Activated CD4-positive, alpha-beta T cell treated with anti-CD3 and anti-CD28 coated beads, Interleukin-2, amount 50 U/mL, for 48 hours (primary cell): ENCODE measurements at places on chromosomes 7 and 10.

DNA sequence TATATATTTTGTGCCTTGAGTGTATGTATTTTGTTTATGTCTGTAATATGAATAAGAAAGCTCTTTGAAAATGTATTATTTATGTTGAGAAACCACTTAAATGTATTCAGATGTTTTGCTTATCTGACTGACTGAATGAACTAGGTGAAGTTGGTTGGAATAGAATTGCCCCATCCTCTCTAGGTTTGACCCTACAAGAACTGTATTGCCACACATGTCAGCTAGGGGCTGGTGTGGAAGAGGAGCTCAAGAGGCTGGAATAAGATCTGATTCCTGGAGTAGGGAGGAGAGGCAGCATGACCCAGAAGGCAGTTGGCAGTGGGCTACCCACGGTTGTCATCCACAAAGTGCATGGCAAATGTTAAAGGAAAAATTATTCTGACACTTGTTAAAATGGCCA, 9.1 kb downstream of the SSMEM1 start:
- no peak for DNase-seq

DNA sequence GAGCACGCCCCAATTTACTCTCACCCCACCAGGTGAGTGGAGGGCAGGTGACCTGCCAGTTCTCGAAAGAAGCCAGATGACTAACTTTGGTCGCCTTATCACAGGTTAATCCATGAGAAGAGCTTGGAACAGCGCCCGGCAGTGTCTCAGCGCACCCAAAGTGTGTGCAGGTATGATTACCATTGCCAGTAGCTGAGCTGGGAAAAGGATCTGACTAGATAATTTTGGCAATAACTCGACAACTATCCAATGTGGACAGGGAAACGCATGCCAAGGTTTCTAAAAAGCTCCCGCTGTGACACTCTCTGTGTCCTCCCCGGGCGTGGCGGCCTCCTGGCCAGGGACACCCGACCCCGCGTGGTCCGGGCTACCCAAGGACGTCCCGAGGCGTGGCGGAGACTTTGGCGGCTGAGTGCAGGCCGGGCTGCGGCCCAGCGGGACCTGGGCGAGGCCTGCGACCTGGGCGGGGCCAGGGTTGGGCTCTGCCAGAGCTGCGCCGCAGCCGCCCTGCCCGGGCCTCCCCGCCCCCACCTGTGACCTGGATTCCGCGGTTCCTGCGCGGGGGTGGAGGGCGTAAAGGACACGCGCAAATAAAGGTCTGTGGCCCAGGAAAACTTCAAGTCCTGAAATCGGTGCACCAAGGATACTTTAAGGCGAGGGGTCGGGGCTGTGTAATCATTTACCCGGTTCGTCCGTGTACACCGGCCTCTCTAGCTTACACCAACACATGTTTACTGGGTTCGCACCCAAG, 13.7 kb upstream of the WAPL start:
- peak; percentile 49 for DNase-seq

GRCh38 chr7:143391462-143392404, 10.6 kb downstream of the ZYX start:
- no peak for DNase-seq

DNA sequence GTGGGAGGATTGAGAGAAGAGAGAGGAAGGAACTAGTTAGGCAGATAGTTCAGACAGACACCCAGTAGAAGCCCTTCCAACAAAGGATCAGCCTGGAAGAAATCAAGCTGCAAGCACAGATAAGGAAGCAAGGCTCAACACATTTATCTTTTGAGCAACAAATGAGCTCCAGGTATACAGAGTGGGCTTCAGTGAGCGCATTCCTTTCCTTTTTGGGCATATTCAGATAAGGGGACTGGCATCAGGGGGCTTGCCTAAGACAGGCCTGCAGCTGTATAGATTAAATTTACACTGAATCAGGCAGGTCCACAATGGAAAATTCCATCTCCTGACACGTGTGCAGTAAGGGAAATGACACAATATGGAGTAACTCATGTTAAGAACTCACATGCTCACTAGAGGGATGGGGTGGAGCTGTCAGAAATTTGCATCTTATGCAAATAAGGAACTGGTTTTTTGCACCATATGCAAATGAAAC, 147.2 kb downstream of the AKR1D1 start:
- DNase-seq: no peak

DNA sequence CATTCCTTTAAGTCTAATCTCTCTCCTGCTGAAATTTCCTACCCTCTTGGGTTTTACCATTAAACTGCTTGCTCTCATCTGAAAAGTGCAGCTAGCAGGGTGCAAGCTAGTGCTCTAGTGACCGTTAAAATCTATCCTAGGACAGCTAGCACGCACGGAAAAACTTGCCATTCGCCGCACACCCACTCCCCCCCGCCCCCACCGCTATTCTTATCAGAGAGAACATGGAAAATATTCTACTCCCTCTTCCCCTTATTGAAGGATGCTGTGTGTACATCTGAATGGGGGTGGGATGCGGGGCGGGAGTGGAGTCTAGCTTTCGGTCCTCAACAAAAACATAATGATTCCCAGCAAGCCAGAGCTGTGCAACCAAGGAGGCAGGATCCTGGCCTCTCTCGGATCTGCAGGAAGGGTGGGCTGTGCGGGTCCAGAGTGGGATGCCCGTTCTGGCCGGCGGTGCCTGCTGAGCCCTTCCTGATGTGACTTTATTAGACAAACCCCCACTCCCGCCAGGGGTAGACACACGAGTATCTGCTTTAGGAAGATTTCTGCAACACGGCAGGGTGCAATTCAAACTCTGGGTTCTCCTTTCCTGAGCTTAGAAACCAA, 1.1 kb upstream of the ADRA2A start:
- DNase-seq: no peak

DNA sequence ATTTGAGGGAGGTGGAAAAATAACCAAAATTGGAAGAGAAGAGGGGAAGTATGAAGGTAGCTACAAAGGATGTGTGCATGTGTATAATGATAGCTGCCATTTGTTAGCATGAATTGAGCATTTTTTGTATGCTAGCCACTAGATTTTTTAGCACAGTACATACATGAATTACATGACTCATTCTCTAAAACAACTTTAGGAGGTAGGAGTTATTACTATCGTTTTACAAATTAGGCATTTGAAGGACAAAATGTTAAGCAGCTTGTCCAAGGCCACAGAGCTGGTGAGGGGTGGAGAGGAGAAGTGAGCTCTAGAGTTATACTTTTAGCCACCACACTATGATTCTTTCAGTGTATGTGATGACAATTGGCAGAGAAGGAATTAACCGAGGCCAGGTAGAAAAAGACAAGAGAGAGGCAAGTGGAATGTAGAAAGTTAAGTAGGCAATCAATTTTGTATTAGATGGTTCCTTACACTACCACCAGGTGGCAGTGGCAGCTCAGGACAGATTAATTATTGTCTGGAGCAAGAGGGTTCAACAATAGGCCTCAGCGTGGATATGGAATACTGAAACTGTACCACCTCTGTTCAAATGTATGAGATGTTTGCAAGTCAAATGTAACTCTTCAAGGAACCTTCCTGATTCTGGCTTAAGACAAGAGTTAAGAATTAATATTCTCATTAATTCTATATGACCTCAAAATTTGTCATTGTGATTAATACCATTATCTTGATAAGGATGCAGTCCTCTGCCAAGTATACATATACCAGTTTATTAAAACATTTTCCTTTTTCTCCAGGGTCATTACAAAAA, 128.0 kb downstream of the MBL2 start:
- DNase-seq: peak; percentile 1

DNA sequence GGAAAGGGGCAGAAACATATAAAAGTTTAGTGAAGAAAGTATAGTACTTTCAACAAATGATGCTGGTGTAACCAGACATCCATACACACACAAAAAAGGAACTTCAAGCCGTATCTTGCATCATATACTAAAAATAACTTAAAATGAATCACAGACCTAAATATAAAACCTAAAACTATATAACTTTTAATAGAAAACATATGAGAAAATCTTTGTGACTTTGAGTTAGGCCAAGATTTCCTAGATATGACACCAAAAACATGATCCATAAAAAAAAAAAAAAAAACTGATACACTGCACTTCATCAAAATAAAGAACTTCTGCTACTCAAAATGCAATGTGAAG, 40.9 kb downstream of the NUDCD3 start:
- no peak for DNase-seq

- DNase-seq: no peak
Measured at GRCh38 chr7:84073186-84073875, 121.3 kb downstream of the SEMA3A start.

DNA sequence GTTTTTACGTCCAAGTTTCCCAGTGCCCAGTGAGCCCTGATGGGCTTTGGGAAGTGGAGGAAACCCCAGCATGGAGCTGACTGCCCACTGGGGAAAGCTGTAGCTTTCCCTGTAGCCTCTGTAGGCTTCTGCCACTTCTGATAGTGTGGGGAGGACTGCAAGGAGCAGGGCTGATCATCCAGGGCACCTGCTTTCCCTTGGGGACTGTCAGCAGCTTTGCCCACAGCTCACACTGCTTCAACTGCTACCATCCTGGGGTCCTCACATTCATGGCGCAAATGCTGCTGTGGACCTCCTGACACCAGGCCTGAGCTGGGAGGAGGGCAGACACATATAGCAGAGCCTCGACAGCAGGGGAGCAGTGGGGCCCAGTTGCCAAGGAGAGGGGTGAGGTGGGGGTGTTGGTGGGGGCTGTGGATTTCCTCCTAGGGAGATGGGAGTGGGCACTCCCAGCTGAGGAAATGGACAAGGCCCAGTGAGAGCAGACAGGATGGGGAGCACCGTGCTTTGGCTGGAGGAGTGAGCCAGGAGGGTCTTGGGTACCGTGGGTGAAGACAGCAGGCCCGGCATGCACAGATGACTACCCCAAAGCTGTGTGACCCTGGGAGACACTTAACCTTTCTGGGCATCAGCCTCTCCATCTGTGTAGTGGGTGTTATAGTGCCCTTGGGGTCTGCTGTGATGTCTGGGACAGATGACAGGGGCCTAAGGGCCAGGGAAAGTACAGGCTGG, 16.2 kb downstream of the RAMP3 start:
- no peak for DNase-seq

GRCh38 chr10:121791761-121792160, 136.1 kb downstream of the ATE1 start:
- no peak for DNase-seq

DNA sequence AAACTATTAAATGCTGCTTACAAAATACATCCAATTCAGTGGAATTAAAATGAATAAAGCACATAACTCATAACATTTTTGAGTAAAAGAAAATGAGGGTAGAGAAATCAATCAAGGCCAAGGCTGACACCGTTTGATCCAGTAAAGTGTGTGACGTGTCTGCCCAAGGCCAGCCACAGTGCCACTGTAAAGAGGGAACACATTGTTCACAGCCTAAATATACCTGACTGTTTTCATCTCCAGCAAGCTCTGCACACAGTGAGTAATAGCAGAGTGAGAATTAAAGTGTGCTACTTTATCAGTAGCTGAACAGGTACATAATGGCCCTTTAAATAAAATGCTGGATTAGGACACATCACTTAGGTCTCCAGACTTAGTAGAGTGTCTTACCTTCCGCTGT, 130.8 kb upstream of the DPP6 start:
- no peak for DNase-seq

GRCh38 chr7:139131601-139132041, 22.1 kb upstream of the ZC3HAV1 start:
- DNase-seq: no peak

DNA sequence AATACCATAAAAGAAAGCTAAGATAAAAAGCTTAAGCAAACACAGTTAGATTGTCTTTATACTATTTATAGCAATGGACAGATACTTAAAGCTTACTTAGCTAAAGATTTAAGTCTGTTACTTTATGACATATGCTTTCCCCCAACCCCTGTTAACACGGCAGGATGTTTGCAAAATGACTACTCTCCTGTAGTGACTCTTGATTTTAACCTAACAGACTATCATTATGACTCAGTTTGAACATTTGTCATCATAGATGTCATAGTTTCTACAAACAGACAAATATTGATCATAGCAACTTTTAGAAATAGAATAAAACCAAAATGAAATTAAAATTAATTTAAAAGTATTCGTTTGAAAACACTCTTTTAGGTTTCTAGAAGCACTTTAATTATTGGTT, 7.8 kb upstream of the COMMD3 start:
- DNase-seq: peak; percentile 23

GRCh38 chr7:46494028-46494427, 573.0 kb upstream of the IGFBP3 start:
- DNase-seq: no peak

DNA sequence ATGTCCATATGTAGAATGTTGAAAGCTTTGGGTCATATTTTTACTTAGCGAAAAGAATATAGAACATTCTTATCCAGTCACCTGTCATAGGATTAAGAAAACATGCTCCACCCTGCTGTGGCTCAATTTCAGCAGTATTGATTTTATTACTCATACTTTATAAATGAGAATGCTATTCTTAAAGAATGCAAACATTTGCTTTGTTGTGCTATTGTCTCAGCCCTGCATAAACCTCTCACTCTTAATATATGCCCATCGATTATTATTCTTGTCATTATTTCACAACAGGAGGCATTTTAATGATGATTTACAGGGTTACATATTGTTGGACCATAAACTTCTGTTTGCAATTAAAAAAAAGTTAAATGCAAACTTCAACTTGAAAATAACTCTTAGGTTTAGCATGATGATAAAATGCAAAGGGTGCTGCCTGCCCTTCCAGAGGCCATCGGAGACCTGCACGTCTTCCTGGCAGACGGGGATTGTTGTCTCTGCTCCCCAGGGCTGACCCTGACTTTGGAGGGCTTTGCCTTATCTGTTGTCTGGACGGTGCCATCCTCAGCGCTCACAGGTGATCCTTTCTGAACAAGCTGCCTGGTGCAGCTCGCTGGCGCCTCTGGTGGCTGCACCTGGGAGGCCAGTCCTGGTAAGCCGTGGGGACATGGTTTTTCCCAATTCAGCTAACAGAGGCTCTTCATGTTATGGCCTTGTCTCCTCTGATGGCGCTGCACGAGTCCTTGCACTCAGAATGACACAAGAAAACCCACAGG, 50.0 kb upstream of the SHH start:
- DNase-seq: no peak

GRCh38 chr7:108463613-108464012, 7.4 kb upstream of the NRCAM start:
- no peak for DNase-seq

DNA sequence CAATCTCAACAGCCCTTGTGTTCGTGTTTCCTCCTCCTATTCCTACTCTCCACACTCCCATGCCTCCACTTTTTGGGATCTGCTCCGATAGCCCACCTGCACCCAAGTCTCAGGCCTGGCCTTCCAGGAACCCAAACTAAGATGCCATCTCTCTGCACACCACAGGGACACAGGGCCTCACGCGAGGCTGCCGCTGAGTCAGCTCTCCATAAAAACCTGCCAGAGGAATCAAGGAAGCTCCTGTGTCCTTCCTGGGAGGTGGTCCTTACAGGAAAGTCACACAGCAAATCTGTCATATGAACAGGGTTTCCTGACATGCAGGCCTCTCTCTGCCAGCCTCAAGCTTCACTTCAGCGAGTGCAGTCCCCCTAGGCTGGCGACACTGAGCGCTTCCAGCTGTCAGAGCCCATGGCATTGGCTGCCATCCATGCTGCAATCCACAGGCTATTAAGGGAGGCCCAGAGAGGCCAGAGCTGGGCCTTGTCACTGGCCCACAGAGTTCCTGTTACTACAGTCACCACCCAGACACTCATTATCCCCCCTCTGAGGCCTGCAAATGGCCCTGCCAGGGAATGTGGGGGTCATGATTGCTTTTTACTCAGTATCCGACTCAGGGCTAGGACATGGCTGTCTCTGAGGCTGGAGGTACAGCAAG, 151.4 kb downstream of the OAT start:
- no peak for DNase-seq
